Muscle of back (tissue), 13 donors: ENCODE measurements at places on chromosomes 2 and 18.

GRCh38 chr18:29063346-29063745 is 886.4 kb upstream of the CDH2 start:
- no peak for DNase-seq

- no peak for DNase-seq
These were observed 46.2 kb downstream of the TFCP2L1 start for GRCh38 chr2:121238828-121239227.

DNA sequence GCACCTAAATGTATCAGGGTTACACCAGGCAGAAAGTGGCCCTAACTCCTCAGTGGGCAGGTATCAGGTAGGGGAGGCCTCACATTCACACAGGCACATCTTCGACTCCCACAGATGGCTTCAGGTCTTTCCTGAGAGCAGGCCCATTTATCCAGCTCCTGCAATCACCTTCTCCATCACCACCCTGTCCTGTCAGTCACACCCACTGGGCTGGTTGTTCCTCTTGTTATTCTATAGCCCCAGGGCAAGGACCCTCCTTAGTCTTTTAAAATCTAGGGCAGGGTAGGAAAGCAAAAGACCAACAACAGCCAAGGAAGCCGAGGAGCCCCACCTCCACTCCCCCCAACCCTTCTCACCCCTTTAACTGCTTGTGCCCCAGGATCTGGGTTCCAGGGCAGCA is 9.1 kb upstream of the HOXD4 start:
- DNase-seq = no peak

GRCh38 chr2:67652679-67653078 is 255.5 kb downstream of the ETAA1 start:
- no peak for DNase-seq

DNA sequence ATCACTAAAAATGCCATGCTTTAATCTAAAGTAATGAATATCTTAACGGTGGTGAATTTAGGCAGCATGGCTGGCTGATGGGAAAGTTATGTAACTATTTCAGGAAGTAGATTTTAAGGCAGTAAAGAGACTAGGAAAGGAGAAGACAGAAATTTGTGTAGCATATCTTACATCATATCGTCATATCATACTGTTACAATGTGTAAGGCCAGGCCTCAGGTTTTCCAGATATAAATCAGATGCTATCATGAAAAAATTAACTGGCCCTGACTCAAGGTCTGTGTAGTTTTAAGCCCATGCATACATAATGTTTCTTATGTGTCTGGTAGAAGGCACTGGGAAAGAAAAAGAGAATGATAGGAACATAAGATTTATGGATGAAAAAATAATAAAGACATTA is 8.9 kb upstream of the FAP start:
- no peak for DNase-seq

- DNase-seq = no peak
These were observed 165.5 kb upstream of the SALL3 start for GRCh38 chr18:78813936-78814710.

DNA sequence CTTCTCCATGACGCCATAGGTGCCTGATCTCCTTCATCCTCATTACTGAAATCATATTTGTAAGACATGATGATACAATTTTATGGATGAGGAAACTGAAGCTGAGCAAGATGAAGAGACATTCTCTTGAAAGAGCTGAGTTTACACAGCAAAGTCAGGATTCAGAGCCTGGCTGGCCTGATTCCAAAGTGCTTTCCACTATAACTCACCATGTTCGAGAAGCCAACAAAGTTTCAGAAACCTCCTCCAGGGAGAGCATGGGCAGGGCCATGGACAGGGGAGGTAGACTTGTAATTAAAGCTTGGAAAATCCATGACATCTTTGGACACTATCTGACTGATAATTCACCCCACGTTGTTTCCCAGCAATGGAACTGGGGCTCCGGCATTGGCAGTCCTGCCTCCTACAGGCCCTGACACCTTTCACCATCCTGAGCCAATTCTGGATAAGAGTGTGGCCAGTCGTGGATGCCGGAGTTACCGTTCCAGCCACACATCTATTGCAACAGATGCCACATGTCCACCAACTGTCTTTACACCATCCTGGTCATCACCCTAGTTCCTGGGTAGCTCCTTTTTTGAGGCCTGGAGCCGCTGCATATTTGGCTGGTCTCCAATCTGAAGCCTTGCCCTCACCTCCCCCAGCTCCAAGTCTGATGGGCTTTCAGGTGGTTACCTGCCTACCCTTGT is 85.0 kb upstream of the PPP1CB start:
- DNase-seq = no peak
